ENCODE measurements at places on chromosomes 6 and 20.

GRCh38 chr6:7543789-7544424, 2.4 kb downstream of the DSP start:
- DNase-seq, result no peak

- no peak for DNase-seq
Measured at GRCh38 chr6:28335040-28335563, 846 bp downstream of the ZSCAN31 start.

DNA sequence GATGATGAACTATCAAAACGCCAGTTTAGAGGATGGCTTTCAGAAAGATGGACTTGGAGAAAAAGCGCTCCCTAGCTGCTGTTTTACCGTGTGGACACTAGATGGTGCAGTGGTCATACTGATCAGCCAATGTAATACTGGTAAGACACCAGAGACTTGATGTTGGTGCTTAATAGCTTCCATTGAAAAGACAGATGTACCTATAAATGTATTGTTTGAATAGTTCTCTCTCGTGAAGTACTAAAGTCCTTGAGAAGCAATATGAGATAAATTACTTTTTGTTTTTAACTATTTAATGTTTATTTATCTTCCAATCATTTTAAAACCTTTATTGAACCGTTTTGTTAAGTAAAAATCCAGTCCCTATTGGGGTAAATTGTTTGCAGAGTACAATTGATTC, 63.9 kb upstream of the FUCA2 start:
- no peak for DNase-seq

DNA sequence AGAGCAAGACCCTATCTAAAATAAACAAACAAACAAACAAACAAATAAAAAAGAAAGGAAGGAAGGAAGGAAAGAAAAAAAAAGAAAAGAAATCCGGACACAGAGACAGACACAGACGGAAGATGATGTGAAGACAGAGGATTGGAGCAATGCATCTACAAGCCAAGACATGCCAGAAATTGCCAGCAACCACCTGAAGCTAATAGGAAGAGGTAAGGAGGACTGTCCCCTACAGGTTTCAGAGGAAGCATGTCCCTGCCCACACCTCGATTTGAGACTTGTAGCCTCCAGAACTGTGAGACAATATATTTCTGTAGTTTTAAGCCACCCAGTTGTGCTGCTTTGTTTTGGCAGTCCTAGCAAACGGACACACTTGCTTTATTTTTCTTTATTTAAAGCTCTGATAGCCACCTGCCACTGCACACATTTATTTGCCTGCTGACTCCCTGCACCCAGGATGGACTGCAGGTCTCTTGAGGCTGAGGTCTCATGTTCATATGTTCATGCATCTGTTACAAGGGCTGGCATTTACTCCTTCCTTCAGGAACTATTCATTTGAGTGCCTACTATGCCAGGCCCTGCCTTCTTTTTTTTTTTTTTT, 20.7 kb upstream of the ZMYND8 start:
- no peak for DNase-seq

- no peak for DNase-seq
Measured at GRCh38 chr6:1942834-1943233, 302.6 kb downstream of the GMDS start.

DNA sequence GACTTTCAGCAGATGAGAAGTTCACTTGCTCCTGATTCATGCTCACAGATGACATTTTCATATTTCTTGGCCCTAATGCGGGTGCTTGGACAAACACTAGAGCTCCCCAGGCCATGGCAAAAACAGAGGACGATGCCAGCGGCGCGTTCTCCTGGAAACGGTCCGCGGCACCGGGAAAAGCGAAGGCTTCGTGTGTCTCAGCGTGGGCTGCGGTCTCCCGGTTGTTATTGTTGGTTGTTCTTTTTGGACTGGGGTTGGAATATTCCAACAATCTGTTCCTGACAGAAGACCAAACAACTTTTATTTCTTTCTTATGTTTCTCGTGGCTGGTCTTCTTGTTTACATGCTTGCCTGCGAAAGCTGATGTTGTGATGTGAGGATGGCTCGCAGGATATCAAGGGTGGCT, 46.8 kb upstream of the NEDD9 start:
- no peak for DNase-seq

DNA sequence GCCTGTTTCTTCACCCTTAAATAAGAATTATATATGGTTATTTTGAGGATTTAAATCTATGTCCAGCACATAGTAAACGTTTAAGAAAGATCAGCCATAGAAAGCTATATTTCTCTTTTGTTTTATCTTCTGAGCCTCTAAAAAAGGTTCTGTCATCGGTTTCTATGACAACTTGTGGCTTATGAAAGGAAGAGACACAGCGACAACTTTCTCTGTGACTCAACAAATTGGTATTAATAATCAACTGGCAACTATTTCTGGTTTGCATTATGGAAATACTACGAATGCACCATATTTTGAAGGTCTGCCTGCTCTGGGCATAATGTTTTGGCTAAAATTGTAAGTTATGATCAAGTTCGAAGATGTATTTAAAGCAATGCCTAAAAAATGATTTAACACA, 751.0 kb downstream of the CD109 start:
- no peak for DNase-seq

DNA sequence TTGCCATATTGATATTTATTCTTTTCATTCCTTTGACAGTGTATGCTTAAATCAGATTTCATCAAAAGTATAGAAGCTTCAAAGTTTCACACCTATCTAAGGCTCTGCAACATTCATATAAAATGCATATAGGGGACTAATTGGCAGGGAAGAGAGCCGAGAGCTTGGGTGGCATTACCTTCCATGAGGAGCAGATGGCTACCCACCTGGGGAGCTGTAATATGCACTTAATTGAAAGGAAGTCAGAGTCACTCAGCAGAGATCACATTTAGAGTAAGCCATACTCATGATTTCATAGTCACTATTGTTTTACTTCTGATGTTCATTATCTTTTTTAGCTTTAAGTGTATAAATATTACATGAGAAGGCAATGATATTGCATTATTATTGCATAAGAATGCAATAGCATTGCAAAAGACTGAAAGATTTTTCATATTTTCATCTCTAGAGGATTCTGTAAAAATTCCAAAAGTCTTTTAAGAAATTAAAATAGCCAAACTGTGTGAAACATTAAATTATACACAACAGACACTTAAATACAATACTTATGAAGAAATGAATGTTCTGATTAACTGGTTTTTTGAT, 1305.2 kb downstream of the EPHA7 start:
- no peak for DNase-seq

DNA sequence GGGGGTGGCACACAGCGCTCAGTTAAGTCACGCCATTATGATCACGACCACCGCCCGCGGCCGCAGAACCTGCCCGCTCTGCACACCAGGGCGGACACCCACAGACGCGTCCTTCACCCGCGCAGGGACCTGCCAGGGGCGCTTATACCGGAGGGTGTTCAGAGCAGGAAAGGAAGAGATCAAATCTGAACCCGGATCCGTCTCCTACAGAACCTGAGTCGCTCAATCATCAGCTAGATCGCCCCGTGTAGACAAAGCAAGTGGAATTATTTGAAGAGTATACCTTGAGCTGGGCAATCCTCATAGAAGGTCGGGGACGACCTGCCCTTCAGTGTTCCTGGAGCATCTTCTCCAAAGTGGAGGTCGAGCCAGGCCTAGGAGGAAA, 14.4 kb upstream of the ZNF217 start:
- no peak for DNase-seq

DNA sequence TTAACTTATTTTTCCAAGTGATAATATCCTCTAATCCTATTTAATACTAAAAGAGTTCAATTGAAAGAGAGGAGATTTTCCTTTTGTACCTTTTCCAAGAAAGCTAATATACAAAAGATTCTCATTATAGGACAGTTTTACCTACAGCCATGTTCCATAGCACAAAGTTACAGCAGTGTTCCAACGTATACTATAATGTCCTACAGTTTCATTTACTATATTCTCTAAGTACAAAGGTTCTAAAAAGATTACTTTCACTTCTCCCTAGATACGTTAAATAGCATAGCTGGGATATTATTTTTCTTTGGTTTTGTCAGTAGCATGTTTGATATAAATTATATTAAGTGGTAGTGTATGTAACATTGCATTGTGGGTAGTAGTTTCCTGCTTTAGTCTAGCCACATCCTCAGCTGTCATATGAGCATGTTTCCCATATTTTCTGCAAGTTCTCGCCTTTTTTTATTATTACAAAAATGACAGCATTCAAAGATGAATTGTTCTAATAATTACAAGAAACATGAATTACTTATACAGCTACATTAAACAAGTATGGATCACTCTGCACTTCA, 4.4 kb upstream of the RUNX2 start:
- DNase-seq, result no peak

- peak; percentile 40 for DNase-seq
Measured at GRCh38 chr20:51529081-51529681, 13.3 kb downstream of the NFATC2 start.

- no peak for DNase-seq
Measured at GRCh38 chr20:3046677-3047462, 1.0 kb downstream of the MRPS26 start.

- peak; percentile 46 for DNase-seq
Measured at GRCh38 chr6:30769088-30769852, 24.9 kb upstream of the IER3 start.

DNA sequence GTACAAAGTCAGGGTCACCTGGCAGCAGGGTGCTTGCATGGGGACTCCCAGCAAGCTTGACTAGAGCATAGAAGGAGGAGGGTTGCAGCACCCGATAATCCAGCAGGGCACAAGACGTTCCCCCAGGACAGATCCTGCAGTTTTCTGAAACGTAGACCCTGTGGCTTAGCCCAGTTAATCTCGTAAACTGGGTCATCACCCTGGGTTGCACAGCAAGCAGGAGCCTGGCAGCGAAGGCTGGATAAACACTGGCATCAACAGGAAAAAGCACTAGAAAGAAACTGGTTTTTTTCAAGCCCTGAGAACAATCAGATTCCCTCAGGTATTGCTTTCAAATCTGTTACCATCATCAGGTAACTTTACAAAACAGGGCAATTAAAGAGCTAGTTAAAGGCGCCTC, 92.6 kb downstream of the PDE7B start:
- no peak for DNase-seq

DNA sequence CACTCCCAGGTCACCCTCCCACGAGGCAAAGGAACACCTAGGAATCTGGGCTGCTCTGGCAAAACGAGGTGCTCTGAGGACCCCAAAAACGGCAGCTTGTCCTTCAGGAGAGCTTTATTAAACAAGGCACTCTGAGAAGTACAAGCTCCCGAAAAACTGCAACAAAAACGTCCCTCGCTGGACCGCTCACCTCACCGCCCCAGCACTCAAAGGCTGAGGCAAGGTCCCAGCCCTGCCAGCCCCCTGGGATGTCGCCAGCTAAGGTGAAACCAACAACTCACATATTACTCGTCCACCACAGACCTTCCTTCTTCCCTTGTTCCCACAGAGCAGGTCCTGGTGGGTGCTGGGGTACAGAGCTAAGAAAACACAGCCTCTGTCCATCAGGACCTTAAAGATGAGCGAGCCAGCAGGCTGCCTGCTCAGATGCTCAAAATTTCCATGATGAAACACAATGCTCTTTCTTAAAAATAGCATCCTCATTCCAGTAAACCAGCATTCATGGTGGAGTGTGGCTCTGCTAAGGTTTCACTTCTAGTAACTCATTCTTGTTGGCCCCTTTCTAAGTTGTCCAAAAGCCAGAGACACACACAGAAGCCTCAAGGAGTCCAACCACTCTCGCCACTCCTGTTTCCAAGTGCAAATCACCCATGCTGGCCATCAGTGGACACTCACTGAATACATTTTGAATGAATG, 35.9 kb downstream of the ATP9A start:
- no peak for DNase-seq

DNA sequence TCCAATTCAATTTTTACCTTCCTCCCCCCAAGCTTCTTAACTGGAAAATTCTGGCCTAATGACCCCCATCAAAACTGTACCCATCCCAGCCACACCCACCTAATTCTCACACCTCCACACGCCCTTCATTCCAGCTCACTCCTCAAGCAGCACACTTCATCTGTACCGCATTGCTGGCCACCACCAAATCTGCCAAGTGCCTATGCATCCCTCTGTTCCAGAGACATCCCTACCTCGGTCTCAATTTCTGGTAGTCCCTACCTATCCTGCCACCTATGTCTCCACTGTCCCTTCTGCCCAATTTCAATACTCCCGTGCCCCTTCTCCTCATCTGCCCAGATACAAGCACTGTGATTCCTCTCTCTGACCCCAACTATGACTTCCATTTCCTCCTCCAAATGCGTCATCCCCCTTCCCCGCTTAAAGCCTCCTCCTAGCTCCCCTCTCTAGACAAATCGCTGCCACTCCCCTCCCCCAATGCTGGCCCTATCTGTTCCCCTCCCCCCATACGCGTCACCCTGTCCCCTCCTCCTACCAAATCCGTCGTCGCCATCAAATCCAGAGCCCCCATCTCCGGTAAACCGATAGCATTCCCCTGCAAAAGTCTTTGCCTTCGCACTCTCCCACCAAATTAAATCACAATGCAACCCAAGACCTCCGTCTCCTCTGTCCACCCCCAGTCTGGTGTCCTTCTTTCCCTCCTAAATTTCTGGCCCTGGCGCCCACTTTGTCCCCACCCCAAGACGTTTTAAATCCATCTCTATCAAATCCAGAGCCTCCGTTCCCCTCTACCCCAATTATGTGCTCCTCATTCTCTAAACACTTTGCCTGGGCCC, 1.2 kb downstream of the MTCH1 start:
- peak; percentile 65 for DNase-seq

DNA sequence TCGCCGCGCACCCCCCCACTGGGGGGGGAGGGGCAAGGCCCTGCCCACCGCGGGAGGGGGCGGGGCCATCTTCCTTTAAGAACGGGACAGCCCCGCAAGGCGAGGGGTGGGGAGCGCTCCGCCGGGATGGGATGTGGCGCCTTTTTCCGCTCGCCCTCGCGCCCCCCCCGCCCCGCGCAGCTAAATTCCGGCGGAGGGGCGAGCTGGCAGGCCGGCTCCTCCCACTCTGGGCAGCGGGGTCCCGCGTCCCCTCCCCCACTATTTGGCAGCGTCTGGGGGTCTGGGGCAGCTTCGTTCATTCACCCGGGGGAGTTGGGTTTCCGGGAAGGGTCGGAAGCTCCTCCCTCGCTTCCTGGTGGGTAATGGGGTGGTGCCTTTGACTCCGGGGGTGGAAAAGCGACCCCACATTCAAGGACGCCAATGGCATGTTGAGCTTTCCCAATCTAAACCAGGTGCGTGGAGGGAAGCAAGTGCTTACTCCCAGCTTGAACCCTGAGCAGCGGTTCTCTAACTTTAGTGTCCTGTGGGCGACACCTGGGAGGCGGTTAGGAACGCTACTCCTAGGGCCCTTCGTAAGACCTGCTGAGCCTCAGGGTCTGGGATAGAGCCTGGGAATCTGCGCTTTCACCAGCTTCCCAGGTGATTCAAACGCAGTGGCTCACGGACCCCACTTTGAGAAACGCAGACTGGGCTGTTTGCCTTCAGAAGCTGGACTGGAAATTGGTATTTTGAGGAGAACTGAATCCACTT, 927 bp downstream of the ASXL1 start:
- peak; percentile 66 for DNase-seq

- no peak for DNase-seq
Measured at GRCh38 chr20:48789781-48790472, 37.9 kb downstream of the PREX1 start.
